Activated naive CD4-positive, alpha-beta T cell treated with Interleukin-2 at 50 U/mL for 16 hours (primary cell): ENCODE measurements at places on chromosomes 5 and 9.

GRCh38 chr5:94157704-94158539 is 416.5 kb upstream of the POU5F2 start:
- DNase-seq = no peak

GRCh38 chr9:95513711-95514110 is 3.1 kb downstream of the PTCH1 start:
- no peak for DNase-seq

DNA sequence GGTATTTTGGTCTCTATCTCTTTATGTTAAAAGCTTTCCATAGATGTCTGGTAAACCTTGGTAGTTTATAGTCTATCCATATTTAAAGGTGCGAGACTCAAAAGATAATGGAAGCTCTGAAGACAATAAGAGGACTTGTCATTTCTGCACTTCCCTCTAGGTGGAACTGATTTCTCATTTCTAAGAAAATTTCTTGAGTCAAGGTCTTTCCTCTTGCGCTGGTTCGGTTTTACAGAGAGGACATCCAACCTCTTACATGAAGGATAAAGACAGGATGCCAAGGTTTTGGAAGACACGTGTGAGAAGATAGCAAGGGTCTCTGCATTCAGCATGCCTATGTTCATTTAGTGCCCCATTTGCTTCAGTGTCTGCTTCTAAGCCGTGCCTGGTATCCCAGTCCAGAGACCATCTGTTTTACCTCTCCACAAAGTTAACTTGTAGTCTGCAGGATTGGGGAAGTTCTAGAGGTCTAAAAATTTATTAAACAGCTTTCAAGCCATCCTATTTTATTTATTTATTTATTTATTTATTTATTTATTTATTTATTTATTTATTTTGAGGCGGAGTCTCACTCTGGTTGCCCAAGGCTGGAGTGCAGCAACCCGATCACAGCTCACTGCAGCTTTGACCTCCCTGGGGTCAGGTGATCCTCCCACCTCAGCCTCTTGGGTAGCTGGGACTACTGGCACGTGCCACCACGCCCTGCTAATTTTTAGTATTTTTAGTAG is 41.6 kb downstream of the KIAA1191 start:
- DNase-seq = no peak

GRCh38 chr9:94908011-94908563 is 181.6 kb downstream of the AOPEP start:
- DNase-seq = no peak

DNA sequence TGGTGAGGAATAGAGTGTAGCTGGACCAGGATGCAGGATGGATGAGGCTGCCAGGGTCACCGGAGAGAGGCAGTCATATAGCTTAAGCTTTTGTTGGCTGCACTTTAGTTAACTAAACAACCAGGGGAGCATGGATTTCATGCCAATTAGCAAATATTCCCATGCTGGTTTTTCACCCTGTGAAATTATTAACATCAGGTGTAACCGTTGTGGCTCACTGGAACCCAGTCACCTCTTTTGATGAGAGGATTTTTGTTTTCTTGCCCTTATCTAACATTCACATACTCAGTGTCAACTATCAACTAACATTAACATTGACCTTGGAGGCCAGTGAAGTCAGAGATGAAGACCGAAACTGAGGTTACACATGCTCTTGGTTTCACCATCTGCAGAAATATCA is 97.2 kb upstream of the BASP1 start:
- DNase-seq = no peak

GRCh38 chr9:21559402-21560280 is 77.5 kb upstream of the IFNE start:
- DNase-seq = peak; percentile 47

DNA sequence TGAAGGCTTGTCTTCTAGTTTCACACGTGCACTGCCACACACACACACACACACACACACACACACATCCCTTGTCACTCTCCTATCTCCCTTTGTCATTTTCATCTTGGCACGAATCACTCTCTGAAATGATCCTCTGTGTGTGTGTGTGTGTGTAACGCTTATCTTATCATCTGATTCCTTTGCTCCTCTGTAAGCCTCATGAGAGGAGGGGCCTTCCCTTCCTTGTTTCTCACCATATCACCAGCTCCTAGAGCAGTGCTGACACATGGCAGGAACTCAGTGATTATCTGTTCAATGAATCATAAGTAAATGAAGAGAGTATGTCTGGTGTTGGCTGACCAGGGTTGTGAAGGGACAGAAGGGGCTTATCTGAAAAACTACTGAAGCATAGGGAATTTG is 53.3 kb downstream of the PDE4D start:
- no peak for DNase-seq

DNA sequence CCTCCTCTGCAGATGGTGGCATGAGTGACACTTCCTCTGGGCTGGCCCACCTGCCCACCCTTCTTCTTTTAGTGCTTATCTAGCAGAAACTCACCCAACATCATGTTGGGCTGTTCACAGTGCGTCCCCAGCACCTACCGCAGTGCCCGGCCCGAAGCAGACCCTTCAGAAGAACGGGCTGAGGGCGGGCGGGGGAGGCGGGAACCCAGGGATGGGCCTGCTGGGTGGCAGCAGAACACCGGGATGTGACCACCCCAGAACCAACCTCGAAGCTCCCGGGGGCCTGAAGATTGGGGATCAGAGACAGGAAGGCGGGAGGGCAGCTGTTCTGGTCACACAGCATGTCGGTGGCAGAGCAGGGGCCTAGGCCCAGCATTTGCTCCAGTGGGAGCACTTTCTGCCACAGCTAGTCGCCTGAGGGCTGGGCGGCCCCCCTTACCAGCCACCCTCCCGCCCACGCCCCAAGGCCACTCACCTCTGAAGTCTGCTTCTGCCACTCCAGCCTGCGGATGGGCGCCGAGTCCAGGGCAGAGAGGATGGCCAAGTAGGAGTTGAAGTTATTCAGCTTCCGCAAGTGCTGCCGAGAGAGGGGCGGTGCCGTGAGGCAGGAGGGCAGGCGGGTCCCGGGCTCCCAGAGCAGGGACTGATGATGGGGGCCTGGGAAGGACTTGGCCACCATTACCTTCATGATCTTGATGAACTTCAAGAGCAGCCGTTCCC is 38.7 kb downstream of the PRRT1B start:
- DNase-seq = no peak

- no peak for DNase-seq
Measured at GRCh38 chr5:114360816-114361723, 800 bp upstream of the KCNN2 start.

DNA sequence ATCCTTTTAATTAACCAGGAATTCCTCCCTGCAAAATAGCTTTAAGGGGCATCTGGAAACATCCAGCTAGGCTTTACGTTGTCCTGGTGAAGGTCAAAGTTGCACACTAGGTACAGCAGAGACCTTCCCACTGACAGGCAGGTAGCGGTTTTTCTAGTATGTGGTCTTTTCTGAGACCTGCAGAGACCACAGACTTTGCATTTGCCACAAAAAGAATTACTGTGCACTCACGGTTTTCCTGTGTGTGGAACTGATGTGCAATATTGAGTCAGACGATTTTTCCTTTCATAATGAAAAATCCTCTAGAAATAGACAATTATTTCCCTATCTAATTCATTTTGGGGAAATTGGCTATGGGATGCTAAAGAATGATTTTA is 417.0 kb upstream of the ADAMTSL1 start:
- no peak for DNase-seq

DNA sequence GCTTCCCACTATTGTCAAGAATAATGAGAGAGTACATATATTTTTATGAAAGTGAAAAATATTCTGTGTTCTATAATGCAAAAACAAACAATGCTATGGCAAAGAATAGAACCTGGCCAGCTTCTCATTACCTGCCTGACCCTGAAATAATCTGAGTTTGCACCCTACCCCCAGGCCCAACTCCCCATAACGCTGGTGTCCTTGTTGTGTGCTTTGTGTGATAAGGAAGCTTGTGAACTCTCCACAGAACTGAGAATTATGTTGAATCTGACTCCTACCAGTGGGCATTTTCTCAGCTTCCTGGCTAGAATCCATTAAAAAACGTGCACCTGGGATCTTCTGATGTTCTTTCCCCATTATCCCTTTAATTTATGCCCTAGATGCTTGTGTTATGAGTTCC is 178.0 kb upstream of the GNA14 start:
- no peak for DNase-seq

- DNase-seq = no peak
Measured at GRCh38 chr9:5140151-5140550, 45.3 kb downstream of the INSL6 start.

- no peak for DNase-seq
Measured at GRCh38 chr5:146884066-146884626, 5.6 kb upstream of the PPP2R2B start.

DNA sequence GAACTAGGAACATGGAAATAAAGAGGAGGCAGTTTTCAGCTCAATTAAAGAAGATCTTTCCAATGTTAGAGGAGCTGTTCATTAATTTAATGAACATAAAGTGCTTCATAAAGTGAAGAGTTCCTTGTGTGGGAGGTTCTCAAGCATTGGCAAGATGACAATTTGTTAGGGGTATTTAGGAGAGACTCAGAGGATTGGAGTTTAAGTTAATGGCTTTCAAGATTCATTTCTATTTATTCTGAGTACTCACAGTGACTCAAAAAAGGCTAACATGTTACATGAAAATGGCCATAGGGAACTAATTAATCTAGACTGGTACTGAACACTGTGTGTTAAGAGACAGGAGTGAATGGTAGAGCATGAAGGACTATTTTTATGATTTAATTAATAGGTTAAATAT is 55.4 kb upstream of the CDH12 start:
- DNase-seq = no peak

GRCh38 chr5:142235050-142235797 is 89.6 kb downstream of the SPRY4 start:
- peak; percentile 27 for DNase-seq

- no peak for DNase-seq
Measured at GRCh38 chr5:159135896-159136531, 36.3 kb upstream of the EBF1 start.

GRCh38 chr9:87263291-87263690 is 234.4 kb upstream of the DAPK1 start:
- DNase-seq = no peak

DNA sequence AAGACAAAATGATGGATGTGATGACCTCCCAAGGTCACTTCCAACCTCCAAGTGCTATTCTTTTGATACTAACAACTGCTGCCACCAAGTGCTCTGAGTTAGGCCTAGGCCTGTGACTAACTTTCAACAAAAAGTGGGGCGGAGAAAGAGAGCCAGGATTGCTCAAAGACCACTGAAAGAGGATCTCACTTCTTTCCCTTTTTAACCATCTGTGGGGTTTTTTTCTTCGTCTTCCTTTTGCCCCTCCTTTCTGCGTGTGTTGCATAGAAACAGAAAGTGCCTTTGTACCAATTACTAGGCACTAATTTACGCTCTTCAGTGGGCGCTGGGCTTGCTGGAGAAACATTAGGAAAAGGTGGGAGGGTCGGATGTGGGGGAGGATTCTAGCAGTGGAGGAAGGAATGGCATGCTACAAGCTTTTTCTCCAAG is 8.0 kb downstream of the KLF9 start:
- peak; percentile 35 for DNase-seq

DNA sequence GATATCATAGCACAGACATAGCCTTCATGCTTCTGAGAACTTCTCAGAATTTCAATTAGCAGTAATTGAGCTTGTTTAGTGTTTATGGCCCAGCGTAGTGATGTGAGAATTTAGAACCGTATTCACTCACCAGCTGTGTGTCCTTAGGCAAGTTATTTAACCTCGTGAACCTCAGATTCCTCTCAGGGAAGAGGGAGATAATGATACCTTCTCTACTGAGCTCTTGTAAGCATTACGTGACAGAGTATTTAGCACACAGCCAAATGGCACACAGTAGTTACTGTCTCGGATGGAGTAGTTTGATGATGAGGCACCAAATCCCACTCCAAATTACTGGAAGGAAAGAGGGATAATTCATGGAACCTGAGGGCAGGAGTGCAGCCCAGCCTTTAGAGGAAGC is 429.3 kb downstream of the CCDC171 start:
- DNase-seq = no peak

GRCh38 chr5:41559184-41559583 is 48.8 kb upstream of the PLCXD3 start:
- no peak for DNase-seq

- no peak for DNase-seq
Measured at GRCh38 chr5:66843065-66843464, 246.9 kb downstream of the MAST4 start.

- no peak for DNase-seq
Measured at GRCh38 chr5:95726811-95727763, 4.0 kb upstream of the RHOBTB3 start.

- DNase-seq = no peak
Measured at GRCh38 chr9:80028501-80028900, 456.7 kb downstream of the TLE4 start.

- no peak for DNase-seq
Measured at GRCh38 chr5:30607301-30607894, 586.1 kb upstream of the CDH6 start.

- DNase-seq = peak; percentile 55
Measured at GRCh38 chr5:76401801-76402250, 1.3 kb upstream of the IQGAP2 start.

DNA sequence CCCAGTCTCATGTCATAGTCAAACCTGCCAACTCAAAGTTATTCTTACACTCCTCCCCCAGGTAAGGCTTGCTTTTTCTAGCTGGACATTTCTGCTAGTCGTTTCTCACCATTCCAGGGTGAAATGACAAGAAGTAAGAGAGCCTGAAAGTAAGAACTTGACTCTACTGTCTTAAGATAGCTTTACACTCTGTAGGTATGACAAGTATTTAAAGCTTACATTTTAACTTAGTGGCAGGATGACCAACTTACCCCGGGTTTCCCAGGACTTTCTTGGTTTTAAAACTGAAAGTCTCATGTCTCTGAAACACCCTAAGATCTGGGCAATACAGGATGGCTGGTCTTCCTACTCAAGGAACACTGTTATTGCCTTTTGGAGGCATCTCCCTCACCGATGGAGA is 67.5 kb upstream of the PIK3R1 start:
- no peak for DNase-seq

- no peak for DNase-seq
Measured at GRCh38 chr5:79107020-79107796, 4.4 kb upstream of the BHMT start.

DNA sequence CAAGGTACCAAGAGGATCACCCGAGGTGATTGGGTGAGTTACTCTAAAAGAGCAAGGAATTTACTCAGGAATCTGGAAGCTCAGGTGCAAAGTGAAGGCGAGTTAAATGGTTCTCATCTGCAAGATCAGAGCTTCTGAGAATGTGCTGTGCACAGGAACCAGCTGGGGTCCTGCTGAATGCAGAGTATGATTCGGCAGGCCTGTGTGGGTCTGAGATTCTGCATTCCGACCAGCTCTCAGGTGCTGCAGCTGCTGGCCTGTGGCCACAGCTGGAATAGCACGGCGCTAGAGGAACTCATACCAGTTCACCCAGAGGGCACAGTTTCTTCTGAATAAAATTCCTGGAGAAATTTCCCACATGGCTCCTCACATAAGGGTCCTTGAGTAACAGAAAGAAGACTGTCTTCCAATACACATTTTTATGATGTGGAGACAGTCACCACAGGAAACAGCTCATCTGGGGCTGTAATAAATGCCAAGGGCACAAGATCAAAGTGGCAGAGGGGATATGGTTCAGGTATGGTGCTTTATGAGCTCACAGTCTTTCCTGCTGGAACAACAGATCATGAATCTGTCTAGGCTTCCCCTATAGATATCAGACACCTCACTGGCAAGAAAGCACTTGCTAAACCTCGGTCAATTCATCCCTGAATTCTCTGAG is 83.9 kb downstream of the PTPN3 start:
- no peak for DNase-seq
